Spinal cord (tissue), 10 donors: ENCODE measurements at places on chromosomes 4 and X. TPM values are rescaled to one million over a fixed set of nuclear protein-coding genes. Genes with fewer than 3 reads are reported as not detected.

PLAC8 gene
- 1.1 TPM for total RNA-seq

SLC10A6 gene
- 0.79 TPM for total RNA-seq

SRPX gene
- total RNA-seq = 41.8 TPM

RRH gene
- 0.44 TPM for total RNA-seq

NEIL3 gene
- 2.9 TPM for total RNA-seq

TNIP2 gene
- 6.6 TPM for total RNA-seq

CLCN4 gene
- total RNA-seq = 63.0 TPM

PPARGC1A gene
- 15.8 TPM for total RNA-seq

RBM41 gene
- 20.7 TPM for total RNA-seq

FAM50A gene
- 17.9 TPM for total RNA-seq

TRIM61 gene
- 3.0 TPM for total RNA-seq

SMIM43 gene
- total RNA-seq = 0.11 TPM

SSX5 gene
- not detected for total RNA-seq

CLDN34 gene
- total RNA-seq = 0.33 TPM

SLC9A6 gene
- 33.3 TPM for total RNA-seq

APLN gene
- total RNA-seq = 4.7 TPM

GPR82 gene
- total RNA-seq = 0.10 TPM

YY2 gene
- total RNA-seq = 1.4 TPM

SOWAHB gene
- total RNA-seq = 1.5 TPM

EPHA5 gene
- total RNA-seq = 35.4 TPM

HTN3 gene
- total RNA-seq = not detected

SLAIN2 gene
- 84.8 TPM for total RNA-seq

GLOD5 gene
- not detected for total RNA-seq

ETDB gene
- not detected for total RNA-seq

JAKMIP1 gene
- total RNA-seq = 13.5 TPM
